Mucosa of gallbladder (tissue), 1 donor: ENCODE measurements at places on chromosomes 1 and 21.

- DNase-seq: no peak
These were observed 96.8 kb downstream of the GLIS1 start for GRCh38 chr1:53642215-53642555.

- DNase-seq: no peak
These were observed 1.0 kb upstream of the TNNI1 start for GRCh38 chr1:201422436-201423030.

DNA sequence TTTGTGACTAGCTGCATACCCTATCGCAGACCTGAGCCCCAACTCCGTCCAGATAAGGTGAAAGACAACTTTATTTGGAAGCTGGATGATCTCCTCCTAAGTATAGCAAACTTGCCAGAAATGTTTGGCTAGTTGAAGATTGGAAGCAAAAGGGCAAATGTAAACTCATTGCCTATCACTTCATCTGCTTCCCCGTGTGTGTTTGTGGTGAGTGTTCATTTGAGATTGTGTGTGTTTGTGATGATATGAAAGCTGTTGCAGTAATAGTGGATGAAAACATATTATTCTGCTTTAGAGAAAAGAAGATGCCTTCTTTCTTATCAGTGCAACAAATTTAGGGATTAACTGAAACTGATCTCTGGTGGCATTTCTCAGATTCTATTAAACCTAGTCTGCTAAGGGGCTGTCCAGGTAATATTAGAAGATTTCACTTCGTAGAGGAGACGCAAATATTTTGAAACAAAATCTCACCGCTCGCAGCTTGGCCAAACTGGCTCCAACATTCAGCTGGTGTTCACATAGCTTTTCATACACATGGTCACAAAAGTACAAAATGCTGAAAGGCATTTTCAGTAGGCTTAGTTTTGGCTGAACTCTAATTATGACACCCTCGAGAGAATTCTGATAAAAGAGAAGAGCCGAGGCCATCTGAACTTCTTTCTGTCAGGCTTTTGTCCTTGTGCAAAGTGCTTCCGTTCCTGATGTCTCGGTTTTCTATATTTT, 1.1 kb downstream of the TBX19 start:
- no peak for DNase-seq

- no peak for DNase-seq
These were observed 171.7 kb downstream of the PRDM16 start for GRCh38 chr1:3240524-3241235.

DNA sequence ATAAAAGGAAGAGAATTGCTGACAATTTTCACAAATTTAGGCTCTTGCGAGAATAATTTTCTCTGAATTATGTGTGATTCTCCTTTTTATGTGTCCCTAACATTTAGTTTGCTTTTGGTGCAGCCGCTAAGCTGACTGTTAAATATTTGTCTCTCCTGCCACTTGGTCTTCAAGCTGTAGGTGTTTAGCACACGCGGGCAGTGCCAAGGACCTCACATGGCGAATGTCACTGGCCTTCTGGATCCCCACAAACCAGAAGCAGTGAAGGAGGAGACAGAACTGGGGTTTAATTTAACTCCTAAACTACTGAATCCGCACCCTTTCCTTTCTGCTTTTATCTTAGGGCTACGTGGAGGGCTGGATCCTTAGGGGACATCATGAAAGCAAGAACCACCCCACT, 120.0 kb downstream of the KAZN start:
- no peak for DNase-seq

GRCh38 chr1:162612606-162613400, 19.5 kb upstream of the DDR2 start:
- DNase-seq: no peak

GRCh38 chr1:36322041-36322785, 1.2 kb downstream of the EVA1B start:
- DNase-seq: no peak

DNA sequence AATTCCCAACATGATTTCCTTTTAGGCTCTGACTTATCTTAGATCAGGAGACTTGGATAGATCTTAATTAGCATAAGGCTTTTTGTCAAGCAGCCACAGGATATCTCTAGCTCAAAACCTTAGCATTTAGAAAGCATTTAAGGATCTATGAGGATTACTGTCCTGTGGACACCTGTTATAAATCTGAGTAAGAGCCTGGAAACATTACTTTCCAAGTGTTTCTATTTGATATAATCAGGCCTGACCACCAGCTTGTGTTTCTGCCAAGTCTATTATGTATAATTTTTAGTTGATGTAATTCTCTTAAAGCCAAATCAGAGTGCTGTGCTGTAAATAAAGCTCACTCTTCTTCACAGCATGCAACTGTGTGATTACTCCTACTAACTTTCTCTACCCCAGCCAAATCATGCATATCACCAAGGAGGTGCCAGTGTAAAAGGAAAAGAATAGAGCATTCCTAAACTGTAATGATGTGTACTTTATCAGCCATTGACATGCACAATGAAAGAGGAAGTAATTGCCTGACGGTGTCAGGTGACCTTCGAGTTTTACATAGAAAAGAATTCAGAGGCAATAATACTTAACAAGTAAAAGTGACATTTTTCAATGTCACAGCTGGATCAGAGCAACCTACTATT, 309.9 kb upstream of the PRMT6 start:
- no peak for DNase-seq
